ENCODE measurements at places on chromosomes 1 and 21. TPM values are rescaled to one million over a fixed set of nuclear protein-coding genes. Genes with fewer than 3 reads are reported as not detected.

The FAAH gene
- 4.4 TPM for total RNA-seq

The AQP10 gene
- not detected for total RNA-seq

- peak; percentile 48 for DNase-seq
These were observed 1.7 kb downstream of the H3-3A start for GRCh38 chr1:226063977-226064815.

GRCh38 chr1:65538086-65538485 lies 117.6 kb downstream of the LEPR start:
- DNase-seq, result no peak

The OPTC gene
- total RNA-seq, result not detected

- no peak for DNase-seq
These were observed 20.0 kb upstream of the PDZK1IP1 start for GRCh38 chr1:47209725-47210325.

The ATP6V1G3 gene
- not detected for total RNA-seq

DNA sequence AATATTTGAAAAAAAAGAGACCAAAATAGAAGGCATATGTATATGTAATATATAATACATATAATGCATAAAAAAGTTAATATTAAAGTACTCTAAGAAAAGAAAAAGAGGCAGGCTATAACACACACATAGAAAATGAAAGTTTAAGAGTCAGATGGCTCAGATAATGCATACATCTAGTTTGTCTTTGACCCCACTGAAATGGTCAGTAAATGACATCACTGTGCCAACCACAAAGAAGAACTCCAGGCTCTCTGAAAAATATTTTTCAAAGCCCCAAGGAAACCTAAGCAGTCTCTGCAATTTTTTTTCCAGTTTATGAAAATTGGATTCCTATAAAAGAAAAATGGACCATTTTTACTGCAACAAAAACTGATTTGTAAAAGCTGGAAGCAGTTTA lies 55.4 kb upstream of the SCYL3 start:
- DNase-seq, result no peak

DNA sequence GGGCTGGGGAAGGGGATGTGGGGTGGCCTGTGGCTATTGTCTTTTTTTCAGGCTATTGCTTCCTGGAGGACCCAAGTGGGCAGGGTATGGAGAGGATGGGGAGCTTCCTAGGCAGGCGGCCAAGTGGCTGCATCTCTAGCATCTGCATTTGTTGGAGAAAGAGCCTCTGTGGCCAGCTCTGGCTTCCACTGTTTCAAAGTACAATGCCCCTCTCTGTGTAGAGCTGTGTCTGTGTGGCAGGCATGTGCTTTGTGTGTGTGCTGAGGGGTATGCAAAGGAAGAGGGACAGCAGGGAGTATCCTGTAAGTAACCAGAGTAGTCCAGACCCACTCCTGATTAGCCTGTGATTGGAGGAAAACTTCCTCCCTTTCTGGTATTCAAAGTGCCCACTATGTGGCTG lies 40.6 kb downstream of the KCNA2 start:
- DNase-seq, result no peak

- no peak for DNase-seq
These were observed 45.5 kb upstream of the CXADR start for GRCh38 chr21:17467392-17467791.

GRCh38 chr1:153190373-153190772 lies 12.9 kb upstream of the LELP1 start:
- DNase-seq, result no peak

- DNase-seq, result peak; percentile 45
These were observed 2.1 kb downstream of the TEX38 start for GRCh38 chr1:46673749-46674182.

DNA sequence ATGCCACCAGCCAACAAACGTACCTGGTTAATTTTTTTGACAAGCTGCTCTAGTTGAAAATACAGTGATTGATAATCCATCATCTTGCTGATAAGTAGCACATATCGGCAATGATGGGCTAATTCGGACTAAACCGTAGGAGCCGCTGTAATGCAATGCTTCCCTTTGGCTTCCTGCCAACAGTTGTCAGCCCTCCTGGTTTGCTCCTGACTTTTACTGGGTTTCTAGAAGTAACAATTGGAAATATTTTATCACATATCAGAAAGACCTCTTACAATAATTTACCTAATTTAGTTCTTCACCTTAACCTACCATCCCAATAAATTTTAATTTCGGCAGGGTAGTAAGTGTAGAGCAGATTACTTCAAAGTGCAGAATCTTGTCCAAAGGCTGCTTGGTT lies 148.5 kb downstream of the DHRS3 start:
- DNase-seq, result no peak

DNA sequence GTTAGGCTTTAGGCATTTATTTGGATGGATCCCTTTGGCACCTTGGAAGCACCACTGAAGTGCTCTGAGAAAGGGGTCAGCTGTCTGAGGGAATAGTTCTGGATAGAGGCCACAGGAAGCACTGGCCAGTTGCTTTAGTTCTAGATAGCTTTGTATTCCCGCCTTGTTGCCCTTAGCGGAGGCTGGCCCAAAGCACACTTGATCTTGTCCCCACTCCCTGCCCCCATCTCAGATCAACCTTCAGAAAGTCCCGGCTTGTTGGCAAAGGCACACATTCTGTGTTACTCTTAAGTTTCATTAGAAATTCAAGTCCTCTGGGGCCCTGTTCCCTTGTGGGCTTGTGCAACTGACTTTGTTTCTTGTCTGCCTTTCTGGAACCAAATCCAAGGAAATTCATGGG lies 15.2 kb upstream of the NBL1 start:
- DNase-seq, result no peak

DNA sequence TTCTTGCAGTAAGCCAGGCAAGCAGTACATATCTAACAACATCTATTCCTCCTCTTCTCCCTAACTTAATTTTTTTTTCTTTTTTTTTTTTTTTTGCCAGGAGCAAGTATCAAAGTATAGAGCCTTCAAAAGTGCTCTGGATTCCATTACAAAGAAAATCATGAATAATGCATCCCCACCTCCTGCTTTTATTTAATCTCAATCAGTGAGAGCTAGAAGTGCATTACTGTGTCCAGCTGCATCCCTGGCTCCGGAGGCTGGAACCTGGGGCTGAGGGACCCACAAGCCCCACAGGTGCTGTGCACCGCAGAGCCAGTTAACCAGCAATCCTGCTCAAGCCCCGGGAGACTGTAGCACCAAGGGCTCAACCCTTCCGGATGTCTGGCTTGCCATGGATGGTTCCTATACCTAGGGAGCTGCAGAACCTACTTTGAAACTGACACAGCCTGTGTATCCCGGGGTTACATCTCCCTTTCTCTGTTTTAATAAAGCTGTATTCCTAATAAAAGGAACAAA lies 455.9 kb upstream of the RUNX1 start:
- DNase-seq, result no peak

The MANEAL gene
- 1.5 TPM for total RNA-seq

GRCh38 chr21:42818328-42818749 lies 61.0 kb downstream of the WDR4 start:
- DNase-seq, result peak; percentile 73

The VCAM1 gene
- not detected for total RNA-seq

The TTLL10 gene
- not detected for total RNA-seq

DNA sequence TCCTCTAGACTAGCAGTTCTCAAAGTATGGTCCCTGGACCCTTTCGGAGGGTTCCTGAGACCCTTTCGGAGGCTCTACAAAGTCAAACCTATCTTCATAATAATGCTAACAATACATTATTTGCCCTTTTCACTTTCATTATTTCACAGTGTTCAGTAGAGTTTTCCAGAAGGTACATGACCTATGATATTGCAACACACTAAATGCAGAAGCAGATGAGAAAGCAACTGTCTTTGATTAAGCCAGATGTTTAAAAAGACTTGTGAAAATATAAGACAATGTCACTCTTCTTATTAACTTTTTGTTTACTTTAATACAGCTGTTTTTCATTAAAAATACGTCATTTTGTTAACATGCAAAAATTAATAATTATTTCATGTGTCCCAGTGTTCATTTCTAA lies 5.8 kb downstream of the KCNJ10 start:
- no peak for DNase-seq

GRCh38 chr1:192879406-192879805 lies 70.6 kb downstream of the RGS2 start:
- no peak for DNase-seq

DNA sequence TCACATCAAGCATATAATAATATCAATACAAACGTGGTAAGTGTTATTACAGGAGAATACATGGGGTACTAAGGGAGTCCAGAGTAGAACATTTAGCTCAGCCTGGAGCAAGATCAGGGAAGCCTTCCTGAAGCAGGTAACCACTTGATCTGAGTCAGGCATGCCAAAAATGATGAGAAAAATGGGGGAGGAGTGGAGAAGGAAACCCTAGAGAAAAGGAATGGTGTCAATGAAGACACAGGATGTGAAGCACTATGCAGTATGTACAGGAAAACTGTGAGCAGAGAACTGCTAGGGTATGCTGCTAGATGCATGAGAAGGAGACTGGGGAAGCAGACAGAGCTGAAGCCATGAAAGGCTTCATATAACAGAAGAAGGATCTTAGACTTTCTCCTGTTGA lies 84.7 kb downstream of the NOTCH2 start:
- DNase-seq, result no peak

GRCh38 chr1:116529199-116529631 lies 41.6 kb downstream of the CD58 start:
- no peak for DNase-seq

DNA sequence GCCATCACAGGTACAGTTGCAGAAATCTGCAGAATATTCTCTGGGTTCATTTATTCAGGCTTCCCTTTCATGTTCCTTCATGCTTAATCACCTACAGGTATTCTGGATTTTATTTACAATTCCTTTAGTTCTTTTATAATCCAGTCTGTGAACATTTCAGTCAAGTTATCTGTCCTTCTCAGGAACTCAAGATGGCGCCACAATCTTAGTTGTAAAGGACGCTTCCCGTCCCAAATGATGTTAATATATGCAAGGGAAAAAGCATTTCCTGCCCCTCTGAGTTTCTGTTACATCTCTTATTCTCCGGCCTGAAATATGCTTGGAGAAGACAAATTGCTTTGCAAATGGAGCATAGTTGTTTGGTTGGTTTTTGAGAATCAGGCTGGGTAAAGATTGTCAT lies 19.3 kb downstream of the F3 start:
- no peak for DNase-seq
